ENCODE measurements at places on chromosomes 6 and 20.

- no peak for DNase-seq
These were observed 111.2 kb upstream of the MMS22L start for GRCh38 chr6:97394160-97394748.

DNA sequence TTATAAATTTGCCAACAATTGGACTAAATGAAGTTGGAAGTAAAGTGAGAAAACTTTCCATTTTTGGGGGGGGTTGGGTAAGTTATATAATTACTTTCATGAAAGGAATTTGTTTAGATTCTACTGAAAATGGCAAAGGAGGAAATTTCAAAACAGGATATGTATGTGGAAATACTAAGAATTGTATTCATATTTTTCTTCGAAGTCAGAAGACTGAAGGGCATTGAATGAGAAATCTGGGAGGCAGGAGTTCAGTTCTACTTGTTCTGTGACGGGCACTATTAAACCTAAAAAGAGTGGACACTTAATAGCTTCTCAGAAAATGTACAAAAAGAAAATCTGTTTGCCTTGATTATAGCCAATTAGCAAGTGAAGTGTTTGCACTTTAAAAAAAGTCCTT is 114.7 kb downstream of the PRIM2 start:
- no peak for DNase-seq

DNA sequence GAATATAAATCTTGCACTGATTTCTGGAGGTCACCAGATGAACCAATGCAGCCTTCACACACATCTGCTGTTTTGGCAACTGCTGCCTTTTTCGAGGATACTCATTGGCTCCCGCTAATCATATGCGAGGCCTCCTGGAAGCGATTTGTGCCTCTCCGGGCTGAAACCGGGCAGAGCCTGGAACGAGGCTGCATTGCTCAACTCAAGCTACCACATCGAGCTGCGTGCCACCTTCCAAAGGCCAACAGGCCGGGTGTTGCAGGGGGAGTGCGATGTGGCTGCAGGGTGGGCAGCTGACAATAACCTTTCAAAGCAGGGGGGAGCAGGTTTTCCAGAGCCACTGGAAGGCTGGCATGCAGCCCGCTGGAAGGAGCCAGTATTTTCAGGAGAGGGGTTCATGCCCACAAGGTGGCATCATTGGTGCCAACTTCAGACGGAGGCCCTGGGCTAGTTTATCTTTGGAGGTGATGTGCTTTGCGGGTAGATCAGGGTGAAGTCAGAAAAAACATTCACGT is 122.6 kb upstream of the IFNGR1 start:
- DNase-seq: peak; percentile 17

DNA sequence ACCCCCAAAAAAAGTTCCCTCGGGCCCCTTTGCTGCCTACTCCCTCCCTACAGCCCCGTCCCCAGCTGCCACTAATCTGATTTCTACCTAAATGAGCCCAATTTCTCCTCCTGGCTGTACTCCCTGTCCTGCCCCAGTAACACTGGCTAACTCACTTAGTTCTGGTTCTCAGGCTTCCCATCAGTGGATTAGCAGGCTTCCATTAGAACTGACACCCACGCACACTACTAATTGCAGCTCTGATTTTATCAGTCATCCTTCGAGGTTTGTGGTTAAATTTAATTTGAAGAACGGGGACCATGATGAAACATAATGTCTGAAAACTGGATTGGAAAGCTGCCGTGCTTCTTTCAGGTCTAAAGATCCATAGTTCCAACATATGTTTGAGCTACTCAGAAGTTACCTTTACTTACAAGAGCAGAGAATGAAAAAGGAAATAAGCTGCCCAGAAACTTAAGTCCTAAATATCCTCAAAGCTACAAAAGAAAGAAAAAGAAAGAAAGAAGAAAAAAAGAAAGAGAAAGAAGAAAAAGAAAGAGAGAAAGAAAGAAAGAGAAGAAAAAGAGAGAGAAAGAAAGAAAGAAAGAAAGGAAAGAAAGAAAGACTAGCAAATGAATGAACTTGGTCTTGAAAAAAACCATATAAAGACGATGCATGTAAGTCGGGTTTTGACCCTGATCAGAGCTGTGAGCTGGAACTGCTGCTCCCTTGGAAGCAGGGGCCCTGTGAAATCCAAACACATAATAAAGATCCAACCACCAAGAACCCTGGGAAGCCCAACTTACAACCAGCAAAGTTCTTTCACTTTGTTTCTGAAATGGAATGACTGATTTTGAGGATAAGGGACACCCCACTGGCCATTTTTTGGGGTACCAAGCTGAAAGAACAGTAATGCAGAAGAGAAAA is 51.7 kb downstream of the CNKSR3 start:
- no peak for DNase-seq

DNA sequence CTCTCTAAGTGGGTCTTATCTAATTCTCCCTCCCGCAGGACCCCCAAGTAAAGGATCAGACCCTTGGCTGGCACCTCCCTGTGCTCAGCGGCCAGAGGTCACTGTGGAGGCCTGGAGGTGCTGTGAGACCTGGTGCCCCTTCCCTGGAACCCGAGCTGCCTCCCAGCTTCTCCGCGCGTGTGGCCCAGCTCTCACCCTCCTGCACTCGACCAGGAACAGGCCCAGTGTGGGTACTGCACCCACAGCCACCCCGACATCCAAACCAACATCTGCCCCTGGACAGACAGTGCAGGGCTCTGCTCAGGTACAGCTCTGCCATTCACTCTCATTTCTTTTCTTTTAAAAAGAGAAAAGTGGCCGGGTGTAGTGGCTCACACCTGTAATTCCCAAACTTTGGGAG is 42.4 kb downstream of the TMEM242 start:
- no peak for DNase-seq

Measured in caudate nucleus (tissue), 63 donors.